Tibial nerve (tissue), 4 donors: ENCODE measurements at places on chromosomes 7 and 10. TPM values are rescaled to one million over a fixed set of nuclear protein-coding genes. Genes with fewer than 3 reads are reported as not detected.

The PLEKHA8 gene
- 13.5 TPM for total RNA-seq

The OR2A12 gene
- total RNA-seq = not detected

DNA sequence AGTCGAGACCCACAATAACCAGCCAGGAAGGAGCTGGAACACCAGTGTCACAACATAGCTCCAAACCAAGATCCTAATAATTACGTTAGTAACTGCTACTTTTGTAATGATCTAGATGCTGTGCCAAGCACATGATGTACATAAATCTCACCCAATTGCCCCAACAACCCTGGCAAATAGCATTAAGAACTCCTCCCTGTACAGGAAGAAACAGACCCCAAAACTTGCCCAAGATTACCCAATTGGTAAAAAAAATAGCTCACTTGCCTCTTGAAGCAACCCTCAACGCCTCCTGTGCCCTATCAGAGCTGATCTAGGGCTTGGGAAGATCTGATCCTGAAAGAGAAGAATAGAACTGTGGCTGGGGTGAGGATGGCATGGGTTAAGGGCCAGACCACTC is 628.7 kb upstream of the AUTS2 start:
- DNase-seq = no peak

- DNase-seq = no peak
Observed at GRCh38 chr7:36961097-36961496, 236.8 kb upstream of the AOAH start.

- DNase-seq = no peak
Observed at GRCh38 chr7:96675548-96675947, 34.1 kb downstream of the SEM1 start.

The PTF1A gene
- total RNA-seq = not detected

The MBL2 gene
- not detected for total RNA-seq

DNA sequence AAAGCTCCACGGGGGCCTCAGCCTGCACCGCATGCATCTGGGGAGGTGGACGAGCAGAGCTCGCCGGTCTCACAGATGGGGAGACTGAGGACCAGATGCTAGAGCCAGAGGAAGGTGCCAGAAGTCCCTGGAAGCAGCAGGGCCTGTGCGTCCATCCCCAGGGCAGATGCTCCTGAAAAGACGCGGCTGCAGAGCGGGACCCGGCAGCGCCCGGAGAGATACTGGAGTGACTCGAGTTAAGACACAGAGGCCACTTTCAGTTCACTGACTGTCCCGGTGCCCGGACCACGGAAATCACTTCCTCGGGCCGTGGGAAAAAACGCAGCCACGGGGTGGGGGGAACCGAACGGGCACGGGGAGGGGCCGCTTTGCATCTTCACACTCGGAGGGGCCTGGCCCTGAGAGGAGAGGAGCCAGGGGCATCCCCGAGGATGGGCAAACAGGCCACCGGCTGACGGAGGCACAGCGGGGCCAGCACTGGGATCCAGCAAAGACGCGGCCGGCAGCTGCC is 85.4 kb downstream of the FOXL3 start:
- DNase-seq = no peak

- DNase-seq = no peak
Observed at GRCh38 chr10:29248158-29248557, 40.7 kb upstream of the LYZL1 start.
